Activated gamma-delta T cell treated with anti-CD3 and anti-CD28 coated beads, Interleukin-2, amount 50 U/mL, for 16 hours (primary cell): ENCODE measurements at places on chromosomes 3 and 15.

- no peak for DNase-seq
Measured at GRCh38 chr3:155497930-155498647, 204.6 kb upstream of the STRIT1 start.

GRCh38 chr15:72685301-72685924, 569 bp downstream of the HIGD2B start:
- DNase-seq, result no peak

GRCh38 chr15:71330638-71331162, 215.4 kb downstream of the THSD4 start:
- DNase-seq, result no peak

DNA sequence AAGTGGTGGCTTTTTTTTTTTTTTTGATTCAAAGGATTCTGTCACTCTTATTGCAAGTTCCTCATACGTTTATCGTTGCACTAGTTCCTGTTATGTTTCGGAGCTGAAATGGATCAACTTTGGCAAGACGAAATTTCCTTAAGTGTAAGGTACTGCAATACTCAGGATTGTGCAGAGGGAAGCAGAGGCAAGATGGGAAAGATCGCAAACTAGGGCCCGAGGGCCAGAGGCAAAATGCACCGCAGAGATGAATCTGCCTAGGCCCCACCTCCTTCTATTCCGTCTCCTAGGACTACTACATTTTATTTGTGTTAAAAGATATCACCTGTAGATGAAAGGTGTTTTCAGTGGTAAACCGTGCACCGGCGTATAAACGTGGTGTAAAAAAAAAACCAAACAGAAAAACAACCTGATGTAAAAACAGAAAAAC, 331 bp downstream of the RNU6-1 start:
- DNase-seq, result no peak

DNA sequence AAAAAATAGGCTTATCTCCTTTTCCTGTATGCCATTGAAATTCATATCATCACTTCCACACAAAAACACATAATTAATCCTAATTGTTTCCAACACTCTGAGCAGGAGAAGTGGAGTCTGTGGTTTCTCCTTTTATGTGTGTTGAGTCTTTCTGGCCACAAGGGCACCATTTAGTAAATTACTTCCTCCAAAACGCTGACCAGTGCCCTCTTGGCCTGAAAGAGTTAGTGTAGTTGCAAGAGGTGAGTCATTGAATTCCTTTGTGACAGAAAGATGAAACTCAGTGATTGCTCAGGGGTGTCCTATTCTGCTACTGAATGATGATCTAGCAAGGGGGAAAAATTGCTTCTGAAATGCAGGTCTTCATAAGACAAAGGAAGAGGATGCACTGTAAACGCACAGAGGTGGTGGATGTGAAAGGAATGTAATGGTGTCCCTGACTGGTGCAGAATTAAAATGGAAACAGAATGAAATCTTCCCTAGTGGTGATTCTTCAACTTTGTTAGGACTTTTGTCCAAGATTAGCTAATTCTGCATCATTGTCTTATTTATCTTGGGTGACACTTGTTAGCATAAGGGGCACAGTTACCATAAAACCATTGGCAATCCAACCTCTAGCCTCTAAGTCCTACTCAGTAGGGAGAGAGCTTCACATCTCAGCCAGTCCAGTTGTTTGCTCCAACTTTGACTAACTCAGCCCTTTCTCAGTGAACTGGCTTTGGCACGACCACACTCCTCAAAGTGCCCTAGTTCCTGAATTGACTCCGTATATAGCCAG, 208.4 kb upstream of the NANOGP8 start:
- DNase-seq, result no peak

- no peak for DNase-seq
Measured at GRCh38 chr3:87898971-87899370, 159.8 kb downstream of the CGGBP1 start.

- DNase-seq, result no peak
Measured at GRCh38 chr3:76370749-76371520, 585.6 kb upstream of the ZNF717 start.

GRCh38 chr15:61888074-61888780, 172.0 kb downstream of the VPS13C start:
- DNase-seq, result no peak

GRCh38 chr3:106552351-106553043, 683.7 kb upstream of the CBLB start:
- no peak for DNase-seq

- DNase-seq, result no peak
Measured at GRCh38 chr3:64556046-64556445, 131.8 kb downstream of the ADAMTS9 start.

- no peak for DNase-seq
Measured at GRCh38 chr3:127903611-127904375, 11.2 kb upstream of the KBTBD12 start.

GRCh38 chr3:9066141-9066540, 102.9 kb upstream of the RAD18 start:
- no peak for DNase-seq

- no peak for DNase-seq
Measured at GRCh38 chr15:58221591-58222241, 83.5 kb downstream of the AQP9 start.

GRCh38 chr3:46898321-46899150, 21.0 kb downstream of the PTH1R start:
- no peak for DNase-seq

- DNase-seq, result no peak
Measured at GRCh38 chr3:123459862-123460261, 11.0 kb upstream of the ADCY5 start.

- DNase-seq, result no peak
Measured at GRCh38 chr15:74725225-74725774, at the start of gene CYP1A1. Gene CYP1A1, minus strand, starts transcription at chr15:74725528. Its CDS starts 2,431 bp downstream, at chr15:74723097.

- peak; percentile 45 for DNase-seq
Measured at GRCh38 chr3:13040361-13041074, 32.7 kb downstream of the IQSEC1 start.

- DNase-seq, result no peak
Measured at GRCh38 chr3:50523279-50523811, 19.9 kb upstream of the CACNA2D2 start.

DNA sequence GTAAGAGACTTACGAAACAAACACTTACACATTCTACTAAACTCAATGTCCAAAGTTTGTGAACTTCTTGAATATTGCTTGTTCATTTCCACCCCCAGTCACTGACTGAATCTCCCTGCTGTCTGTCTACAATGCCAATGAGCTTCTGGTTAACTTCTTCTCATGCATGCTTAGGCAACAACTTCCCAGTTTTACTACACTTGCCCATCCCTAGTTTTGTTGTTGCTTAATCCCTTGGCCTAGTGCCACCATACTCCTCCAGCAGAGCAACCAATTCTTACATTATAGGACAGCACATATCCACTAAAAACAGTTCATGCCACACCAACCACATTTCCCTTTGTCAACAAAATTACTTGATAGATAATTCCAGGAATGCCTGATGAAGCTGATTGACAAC, 40.9 kb upstream of the CCR2 start:
- DNase-seq, result no peak

DNA sequence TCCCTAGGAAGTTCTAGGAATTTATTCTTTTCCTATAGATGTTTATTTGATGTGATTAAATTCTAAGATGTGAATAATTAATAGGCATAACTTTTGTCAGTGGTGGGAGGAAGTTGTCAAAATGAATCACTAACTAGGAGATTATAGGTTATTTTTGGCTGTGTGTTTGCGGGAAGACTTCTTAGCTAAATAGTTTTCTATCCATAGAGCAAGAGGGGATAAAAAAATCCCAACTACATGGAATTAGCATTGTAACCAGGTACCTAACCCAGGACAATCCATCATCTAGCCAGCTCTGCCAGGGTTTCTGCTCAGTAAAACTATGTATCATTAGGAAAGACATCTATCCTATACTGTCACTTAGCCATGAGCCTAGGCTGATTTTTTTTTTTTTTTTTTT, 23.9 kb downstream of the SLC30A4 start:
- no peak for DNase-seq

GRCh38 chr3:43259626-43260025, 26.7 kb upstream of the SNRK start:
- no peak for DNase-seq

GRCh38 chr3:59995563-59995962, 945.7 kb upstream of the CFAP20DC start:
- DNase-seq, result no peak

DNA sequence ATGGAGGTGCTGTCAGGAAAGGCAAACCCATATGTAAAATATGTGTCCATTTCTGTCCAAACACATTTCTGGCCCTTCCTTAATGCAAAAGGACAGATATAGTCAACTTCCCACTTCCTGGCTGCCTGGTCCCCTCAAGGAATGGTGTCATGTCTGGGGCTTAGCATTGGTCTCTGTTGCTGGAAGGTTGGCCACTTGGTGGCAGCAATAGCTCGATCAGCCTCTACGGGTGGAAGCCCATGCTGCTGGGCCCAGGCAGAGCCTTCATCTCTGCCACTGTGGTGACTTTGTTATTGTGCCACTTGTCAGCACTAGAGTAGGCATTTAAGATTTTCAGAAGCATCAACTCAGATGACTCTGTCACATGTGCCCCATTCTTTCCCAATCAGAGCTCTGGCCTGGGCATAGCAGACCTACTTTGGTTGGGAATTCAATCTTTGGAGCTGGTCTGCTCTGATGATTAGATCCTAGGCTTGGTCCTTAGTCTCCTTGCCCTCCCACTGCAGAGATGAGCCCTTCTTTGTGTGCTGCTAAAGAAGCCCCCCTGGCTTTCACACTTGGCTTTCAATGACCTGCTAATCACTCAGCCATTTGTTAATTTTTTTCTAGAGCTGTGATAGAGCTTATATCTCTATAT, 51.0 kb upstream of the SPSB4 start:
- no peak for DNase-seq

DNA sequence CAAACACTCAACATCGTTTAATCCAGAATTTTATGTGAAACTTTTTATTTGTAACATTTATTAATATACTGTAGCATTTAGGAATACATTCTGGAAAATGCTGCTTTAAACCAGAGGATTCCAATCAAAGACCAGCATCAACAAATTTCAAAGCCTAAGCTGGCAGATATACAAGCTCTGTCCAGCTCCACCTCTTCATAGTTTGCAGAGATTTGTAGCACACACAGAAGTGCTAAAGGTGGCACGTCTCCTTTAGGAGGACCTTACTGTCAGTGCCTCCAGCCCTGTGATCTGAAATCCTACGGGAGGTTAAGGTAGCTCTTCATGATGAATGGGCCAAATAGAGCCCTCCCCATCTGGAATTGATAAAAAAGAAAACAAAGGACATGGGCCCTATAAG, 329.7 kb upstream of the NECTIN3 start:
- DNase-seq, result no peak

GRCh38 chr3:46423588-46423987, 16.5 kb downstream of the CCRL2 start:
- no peak for DNase-seq

DNA sequence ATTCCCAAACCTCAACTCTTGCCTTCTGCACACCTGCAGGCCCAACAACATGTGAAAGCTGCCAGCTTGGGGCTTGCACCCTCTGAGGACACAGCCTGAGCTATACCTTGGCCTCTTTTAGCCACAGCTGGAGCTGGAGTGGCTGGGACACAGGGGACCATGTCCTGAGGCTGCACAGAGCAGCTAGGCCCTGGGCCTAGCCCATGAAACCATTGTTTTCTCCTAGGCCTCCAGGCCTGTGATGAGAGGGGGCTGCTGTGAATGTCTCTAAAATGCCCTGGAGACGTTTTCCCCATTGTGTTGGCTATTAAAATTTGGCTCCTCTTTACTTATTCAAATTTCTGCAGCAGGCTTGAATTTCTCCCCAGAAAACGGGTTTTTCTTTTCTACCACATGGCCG, 7.2 kb downstream of the ZKSCAN7 start:
- no peak for DNase-seq

GRCh38 chr15:44315773-44316465, 27.4 kb downstream of the GOLM2 start:
- no peak for DNase-seq

GRCh38 chr3:46847744-46848143, 15.5 kb downstream of the MYL3 start:
- no peak for DNase-seq

DNA sequence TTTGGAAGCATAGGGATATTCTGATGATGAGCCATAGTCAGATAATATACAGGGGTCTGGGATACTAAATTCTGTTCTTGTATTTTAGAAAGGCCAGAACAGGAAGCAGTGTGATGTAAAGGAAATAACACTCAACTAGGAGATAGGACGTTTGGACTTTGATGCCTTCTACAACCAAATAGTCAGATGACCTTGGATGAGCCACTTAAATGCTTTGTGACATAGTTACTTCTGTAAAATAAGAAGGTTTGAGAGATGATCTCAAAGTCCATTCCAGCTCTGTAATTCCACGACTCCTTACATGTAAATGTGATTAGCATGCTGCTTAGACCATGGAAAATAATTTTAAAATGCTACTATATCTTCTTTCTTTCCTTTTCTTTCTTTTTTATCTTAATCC, 29.5 kb upstream of the CCDC54 start:
- no peak for DNase-seq

GRCh38 chr15:101143321-101143720, 108.5 kb downstream of the CHSY1 start:
- no peak for DNase-seq
